ENCODE measurements at places on chromosomes 12 and 14.
A peak's percentile ranks its signal among the peaks of the same experiment; 100 is the strongest.

DNA sequence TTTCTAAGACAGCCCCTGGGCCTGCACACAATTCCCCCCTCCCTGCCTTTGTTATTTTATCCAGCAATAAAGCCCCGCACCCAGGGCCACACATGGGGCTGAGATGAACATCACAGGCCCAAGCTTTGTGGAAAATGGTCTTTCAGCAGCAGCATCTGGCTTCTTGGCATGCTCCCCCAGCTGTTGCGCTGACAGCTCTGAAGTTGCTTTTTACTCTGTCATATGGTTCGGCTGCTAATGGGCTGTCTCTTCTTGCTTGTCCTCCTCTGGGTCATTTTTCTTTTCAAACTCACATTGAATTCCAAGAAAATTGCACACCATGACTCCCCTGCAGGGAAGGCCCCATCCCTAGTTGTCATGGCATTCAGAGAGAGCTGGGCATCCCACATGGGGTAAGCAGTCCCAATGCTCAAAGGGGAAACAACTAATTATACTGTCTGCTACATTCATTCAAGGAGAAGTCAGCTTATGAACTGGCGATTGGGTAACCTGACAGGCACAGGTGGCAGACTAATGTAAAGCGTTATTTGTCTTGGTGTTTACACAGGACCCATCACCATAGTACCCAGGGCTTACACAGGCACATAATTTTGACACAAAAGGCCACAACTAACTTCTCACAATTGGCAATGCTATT, 74.0 kb upstream of the CDKN3 start:
- DNase-seq = no peak

- DNase-seq = no peak
These were observed 49.7 kb upstream of the OVCH1 start for GRCh38 chr12:29547151-29547632.

DNA sequence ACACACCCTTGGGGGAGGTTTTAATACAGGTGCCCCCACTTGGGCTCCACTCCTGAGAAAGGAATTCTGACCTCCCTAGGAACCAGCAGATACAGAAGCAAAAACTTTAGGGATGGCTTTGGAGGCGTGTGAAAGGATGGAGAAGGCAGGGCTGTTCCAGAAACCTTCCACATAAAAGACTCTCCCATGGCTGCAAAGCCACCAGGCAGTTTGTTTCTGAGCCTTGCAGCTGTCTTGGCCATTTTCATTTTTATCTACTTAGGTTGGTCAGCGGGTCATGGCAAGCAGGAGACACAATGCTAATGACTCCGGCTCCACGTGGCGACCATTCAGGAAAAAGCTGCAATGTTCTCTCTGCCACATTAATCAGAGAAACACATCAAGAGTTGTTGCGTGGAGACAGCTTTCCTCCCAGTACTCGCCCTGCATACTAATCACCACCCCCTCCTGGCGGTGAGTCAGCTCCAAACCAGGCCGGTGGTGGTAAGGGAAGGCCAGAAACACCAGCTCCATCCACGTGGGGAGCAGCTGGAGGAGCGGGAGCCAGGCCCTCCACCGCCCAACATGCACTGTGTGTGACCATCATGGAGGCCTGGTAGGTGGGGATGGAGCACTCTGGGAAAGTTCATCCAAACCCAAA, 30.9 kb upstream of the IRF2BPL start:
- DNase-seq = no peak

GRCh38 chr12:90999527-90999926, 5.2 kb downstream of the EPYC start:
- no peak for DNase-seq

GRCh38 chr12:62861586-62861985, 73.4 kb downstream of the PPM1H start:
- no peak for DNase-seq

- DNase-seq = no peak
These were observed at the start of gene PTMS for GRCh38 chr12:6765634-6766581. TSS of gene PTMS (plus strand) at chr12:6766363. CDS start at chr12:6766706, 343 bp downstream.

DNA sequence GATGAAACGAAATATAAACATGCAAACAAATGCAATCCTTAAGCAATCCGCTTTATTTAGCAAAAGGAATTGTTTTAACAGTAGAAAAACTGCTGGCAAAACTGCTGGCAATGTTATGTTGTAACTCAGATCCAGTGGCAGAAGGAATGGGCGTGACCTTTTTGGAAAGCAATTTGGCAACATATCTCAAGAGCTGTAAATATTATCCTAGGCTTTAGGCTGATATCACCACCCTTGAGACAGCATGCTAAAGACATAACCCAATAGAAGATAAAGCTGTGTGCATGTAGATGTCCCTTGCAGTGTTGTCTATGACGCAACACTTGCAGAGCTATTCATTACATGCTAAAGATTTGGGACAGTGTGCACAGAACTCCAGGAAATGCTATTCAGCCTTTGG, 138.5 kb downstream of the DICER1 start:
- no peak for DNase-seq

- DNase-seq = no peak
These were observed 147.9 kb downstream of the PPFIA2 start for GRCh38 chr12:81610955-81611889.

DNA sequence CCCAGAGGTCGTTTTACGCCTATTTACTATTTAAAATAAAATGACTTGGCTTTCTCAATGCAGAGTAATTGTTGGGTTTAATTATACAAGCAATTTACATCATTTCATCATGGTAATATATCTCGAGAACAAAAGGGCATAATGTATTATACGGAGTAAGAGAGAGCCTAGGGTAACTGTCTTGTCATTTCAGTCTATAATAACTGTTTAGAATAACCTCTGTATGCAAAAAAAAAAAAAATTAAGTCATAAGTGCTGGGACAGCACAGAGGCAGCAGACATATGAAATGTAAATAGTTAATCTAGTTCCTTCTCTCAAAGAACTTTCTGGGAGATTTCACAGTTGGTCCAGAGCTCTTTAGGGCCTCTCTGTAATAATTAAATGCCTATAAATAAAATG, 284.9 kb downstream of the TMTC2 start:
- no peak for DNase-seq

DNA sequence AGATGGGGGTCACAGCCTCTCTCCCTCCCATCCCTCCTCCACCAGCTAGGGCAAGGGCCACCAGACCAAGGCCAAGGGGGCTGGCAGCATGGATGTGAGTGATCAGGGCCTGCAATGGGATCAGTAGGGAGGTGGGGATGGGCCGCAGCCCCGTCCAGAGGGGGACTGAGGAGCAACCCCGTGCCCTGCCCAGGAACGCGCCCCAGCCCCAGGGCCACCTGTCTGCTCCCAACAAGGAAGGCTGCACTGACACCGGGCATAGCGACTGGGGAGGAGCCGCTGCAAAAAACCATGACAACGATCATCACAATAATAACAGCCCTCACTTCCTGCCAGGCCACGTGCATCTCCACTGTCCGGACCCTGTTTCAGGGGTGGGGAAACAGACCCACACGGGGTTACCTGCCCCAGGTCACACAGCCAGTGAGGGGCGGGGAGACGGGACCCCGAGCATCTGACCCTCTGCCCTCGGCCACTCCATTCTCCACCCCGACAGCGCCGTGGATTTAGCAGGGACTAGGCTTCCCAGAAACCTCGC, 24.3 kb downstream of the NCOR2 start:
- DNase-seq = no peak

GRCh38 chr14:33480887-33481184, 470.0 kb downstream of the EGLN3 start:
- no peak for DNase-seq

DNA sequence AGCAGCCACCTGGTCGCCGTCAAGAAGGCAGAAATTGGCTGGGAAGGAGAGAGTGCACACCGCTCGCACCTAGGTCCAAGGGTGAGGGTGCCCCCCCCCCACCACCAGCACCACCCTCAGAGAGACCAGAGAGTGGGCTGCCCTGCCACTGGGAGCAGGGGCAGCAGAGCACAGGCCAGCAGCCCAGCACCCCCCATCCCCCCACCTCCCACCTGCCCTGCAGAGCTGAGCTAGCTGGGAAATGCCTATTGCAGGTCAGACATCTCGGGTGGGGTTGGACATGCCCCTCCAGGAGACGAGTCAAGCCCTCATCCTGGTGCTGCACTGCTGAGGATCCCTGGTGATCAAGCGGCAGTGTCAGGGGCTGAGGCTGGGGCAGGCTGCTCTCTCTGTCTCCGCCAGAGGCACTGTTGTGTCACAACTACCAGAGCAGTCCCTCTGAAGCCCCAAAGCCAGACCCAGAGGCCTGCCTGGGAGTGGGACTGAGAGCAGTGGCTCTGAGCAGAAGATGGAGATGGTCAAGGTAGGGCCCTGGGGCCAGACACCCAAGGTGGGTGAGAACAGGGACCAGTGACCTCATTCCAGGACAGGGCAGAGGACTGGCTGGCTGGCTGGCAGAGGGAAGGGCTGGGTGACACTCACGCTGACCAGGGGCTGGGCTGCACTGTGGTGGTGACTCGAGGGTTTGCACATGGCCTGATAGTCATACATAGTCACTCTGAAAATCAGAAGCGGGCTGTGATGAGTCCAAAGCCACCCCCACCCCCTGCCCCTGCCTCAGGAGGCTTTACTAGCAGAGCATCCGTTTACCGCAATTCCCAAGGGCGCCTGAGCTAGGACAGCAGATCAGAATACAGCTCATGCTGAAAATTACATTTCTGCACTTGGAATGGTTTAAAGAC, 19.7 kb upstream of the LRTM2 start:
- no peak for DNase-seq

DNA sequence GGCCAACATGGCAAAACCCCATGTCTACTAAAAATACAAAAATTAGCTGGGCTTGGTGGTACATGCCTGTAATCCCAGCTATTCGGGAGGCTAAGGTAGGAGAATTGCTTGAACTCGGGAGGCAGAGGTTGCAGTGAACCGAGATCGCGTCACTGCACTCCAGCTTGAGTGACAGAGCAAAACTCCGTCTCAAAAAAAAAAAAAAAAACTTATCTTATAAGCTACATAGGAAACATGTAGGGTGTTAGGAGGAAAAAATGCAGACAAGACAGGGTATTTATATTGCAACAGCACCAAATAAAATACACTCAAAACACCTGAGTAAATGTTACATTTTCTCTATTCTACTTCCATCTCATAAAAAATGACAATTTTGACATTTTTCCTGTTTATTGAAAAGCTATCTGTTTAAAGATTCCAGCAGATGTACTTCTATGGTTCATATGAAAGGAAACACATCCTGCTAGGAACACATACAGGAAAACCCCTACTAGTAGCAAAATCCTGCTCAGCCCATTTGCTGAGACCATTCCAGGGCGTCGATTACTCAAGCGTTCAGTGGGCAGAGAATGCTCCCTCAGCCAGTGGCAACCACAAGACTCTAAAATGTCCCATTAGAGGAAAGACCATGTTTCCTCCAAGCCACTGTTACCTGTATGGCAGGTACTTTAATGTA, 19.7 kb downstream of the CORO1C start:
- no peak for DNase-seq

- DNase-seq = no peak
These were observed 29.4 kb downstream of the FAIM2 start for GRCh38 chr12:49874142-49874897.

DNA sequence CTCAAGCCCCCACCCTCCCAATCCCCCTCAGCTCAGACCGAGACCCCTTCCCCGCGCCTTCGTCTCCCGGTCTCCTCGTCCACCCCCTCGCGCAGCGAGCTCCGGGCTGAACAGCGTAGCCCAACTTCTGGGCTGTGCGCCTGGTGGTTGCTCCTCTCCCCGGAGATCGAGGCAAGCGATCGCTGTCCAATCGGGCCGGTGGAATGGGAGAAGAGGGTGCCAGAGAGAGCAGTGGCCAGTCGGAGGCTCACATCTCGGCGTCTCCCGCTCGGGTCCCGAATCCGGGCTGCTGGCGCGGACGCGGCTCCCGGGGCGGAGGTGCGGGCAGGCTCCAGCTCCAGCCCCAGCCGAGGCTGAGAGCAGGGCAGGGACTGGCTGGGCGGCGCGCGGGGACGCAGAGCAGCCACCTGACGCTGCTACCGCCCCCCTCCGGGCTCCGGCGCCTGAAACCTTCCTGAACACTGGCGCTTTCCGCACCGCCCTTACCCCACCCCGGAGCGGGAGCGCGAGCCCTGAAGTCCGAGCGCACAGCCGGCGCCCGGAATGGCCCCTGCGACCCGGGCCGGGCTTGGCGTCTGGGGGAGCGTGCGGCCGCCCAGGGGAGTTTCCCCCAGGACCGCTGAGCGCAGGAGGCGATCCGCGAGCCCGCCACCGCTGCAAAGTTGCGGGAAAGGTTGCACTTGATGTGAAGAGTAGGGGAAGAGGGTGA, 508 bp upstream of the KCNH5 start:
- DNase-seq = no peak

DNA sequence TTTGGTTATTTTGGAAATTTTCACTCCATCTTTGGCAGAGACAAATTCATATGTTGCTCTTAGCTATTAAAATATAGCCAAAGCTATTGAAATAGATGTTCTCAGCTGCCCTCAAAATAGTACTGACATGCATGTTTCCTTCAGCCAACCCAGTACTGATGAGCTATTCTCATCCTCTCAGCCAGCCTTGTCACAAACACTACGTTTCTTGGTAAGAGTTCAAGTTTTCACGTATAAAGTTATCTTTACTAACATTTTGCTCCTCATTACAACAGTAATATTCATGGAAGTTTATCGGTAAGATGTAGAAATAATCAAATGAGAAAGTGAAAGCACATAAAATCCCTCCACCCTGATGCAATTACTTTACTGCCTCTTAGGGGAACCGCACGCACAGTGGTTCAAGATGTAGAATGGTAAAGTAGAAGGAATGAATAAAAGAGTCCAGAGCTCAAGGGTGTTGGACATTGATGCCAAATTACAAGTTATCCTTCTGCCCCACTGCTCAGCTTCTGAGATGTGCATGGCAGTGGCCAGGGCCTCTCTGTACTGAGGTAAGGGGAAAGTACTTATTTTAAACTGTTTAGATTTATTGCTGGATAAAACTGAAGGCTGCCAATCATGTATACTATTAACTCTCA, 20.7 kb downstream of the GCH1 start:
- peak; percentile 23 for DNase-seq

- no peak for DNase-seq
These were observed 19.0 kb downstream of the FAM222A start for GRCh38 chr12:109732321-109733305.

GRCh38 chr12:26798023-26798422, 35.0 kb downstream of the ITPR2 start:
- DNase-seq = no peak

GRCh38 chr14:90398315-90398839, 1.5 kb downstream of the CALM1 start:
- peak; percentile 62 for DNase-seq

- no peak for DNase-seq
These were observed 1.9 kb upstream of the BICD1 start for GRCh38 chr12:32104572-32105355.

All from activated naive CD4-positive, alpha-beta T cell treated with anti-CD3 and anti-CD28 coated beads, Interleukin-2, amount 50 U/mL, for 16 hours (primary cell).